ENCODE measurements at places on chromosomes 12 and 14.
A peak's percentile ranks its signal among the peaks of the same experiment; 100 is the strongest.

GRCh38 chr14:30600922-30601918 is 20.9 kb upstream of the SCFD1 start:
- no peak for DNase-seq

- no peak for DNase-seq
These were observed 19.5 kb downstream of the PITPNM2 start for GRCh38 chr12:123131291-123131832.

GRCh38 chr14:31162910-31163649 is 44.5 kb downstream of the HECTD1 start:
- DNase-seq, result no peak

GRCh38 chr14:55583942-55584468 is 4.0 kb downstream of the KTN1 start:
- no peak for DNase-seq

- peak; percentile 21 for DNase-seq
These were observed 314.5 kb downstream of the ALG10 start for GRCh38 chr12:34336619-34337465.

DNA sequence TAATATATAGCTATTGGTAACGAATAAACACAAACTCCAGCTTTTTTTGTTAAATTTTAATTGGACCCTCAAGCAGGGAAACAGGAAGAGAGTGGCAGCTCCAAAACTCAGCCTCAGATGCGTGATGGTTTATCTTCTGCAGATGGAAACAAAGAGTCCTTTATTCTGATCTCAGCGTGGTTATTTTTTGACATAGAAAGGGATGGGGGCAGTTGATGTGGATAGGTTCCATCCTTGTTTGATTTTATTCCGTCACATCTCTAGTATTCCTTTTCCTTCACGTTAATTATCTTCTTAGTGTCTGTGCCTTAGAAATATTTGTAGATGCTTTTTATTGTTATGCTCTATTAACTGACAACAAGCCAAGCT is 447.6 kb upstream of the SEL1L start:
- DNase-seq, result no peak

DNA sequence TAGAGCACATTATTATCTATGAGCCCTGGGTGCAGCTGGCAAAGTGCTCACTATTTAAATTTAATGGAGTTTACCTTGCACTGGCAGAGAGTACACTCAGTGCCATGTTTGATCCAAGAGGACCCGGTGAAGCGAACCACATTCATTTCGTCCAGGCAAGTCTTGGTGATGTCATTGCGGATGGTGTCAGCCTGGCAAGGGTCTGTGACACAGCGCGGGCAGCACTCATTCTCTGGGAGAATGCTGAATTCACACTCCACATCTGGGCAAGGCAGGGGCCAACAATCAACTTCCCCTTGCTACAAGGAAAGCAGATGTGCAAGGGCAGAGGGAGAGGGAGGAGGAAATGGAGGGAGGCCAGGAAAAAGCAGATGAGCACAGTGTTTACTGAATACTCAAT is 356.2 kb downstream of the NELL2 start:
- DNase-seq, result no peak

- no peak for DNase-seq
These were observed 93.4 kb downstream of the TSPAN9 start for GRCh38 chr12:3170423-3171194.

- no peak for DNase-seq
These were observed 30.0 kb upstream of the PTPRB start for GRCh38 chr12:70667253-70667652.

- DNase-seq, result no peak
These were observed 19.7 kb downstream of the SLC41A2 start for GRCh38 chr12:104938371-104938770.

DNA sequence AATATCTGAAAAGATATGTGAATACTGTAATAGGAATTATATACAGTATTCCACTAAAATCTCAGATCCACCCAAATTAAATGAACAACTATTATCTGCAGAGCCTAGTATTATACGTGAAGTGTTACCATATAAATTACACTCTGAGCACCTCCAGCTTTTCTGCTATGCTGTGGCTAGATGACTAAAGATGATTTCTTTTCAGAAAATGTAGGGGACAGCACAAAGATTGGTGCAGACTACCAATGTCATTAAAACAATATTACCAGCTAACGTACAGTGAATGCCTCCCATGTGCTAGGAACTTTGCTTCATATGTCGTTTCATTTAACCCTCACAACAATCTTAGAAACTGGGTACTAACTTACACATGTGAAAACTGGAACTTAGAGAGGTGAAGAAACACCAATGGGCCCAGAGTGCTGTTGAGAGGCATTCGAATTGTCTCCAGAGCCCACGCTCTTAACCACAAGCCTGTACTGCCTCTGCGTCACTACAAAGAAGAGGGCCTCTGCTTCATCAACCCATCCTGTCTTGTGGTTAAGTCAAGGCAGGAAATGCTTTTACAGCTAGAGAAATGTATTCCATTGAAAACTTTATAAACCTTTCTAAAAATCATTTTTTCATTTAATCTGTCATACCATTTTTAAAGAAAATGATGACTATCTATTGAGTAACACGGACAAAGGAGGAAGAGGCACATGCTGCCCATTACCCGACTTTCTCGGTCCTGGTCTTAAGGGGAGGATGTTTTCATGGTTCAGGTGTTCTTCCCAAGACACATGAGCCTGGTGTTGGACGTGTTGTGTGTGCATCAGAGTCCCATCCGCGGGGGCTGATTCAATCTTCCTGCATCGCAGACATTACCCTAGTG is 1.3 kb downstream of the GPR65 start:
- no peak for DNase-seq

DNA sequence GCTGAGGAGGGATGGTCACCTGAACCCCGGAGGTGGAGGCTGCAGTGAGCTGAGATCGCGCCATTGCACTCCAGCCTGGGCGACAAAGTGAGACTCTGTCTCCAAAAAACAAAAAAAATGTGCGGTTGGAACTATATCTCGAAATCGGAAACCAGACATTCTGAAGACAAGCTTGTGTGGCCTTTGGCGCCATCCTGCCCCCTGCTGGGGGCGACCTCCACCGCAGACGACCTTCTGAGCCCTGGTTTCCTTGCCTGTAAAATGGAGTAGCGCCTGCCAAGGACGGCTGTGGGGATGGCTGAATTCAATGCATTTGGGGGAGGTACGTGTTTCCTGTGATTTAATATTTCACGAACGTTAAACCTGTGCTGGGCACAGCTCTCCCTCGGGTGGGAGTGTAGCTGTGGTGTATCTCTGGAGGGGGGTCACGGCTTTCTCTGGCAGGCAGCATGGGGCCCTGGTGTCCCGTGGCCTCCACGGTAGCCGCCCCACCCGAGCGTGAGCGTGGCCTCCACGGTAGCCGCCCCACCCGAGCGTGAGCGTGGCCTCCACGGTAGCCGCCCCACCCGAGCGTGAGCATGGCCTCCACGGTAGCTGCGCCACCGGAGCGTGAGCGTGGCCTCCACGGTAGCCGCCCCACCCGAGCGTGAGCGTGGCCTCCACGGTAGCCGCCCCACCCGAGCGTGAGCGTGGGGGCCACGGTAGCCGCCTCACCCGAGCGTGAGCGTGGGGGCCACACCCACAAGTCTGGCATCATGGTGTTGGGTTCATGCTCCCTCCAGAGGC is 55.3 kb downstream of the LRCOL1 start:
- DNase-seq, result peak; percentile 62

DNA sequence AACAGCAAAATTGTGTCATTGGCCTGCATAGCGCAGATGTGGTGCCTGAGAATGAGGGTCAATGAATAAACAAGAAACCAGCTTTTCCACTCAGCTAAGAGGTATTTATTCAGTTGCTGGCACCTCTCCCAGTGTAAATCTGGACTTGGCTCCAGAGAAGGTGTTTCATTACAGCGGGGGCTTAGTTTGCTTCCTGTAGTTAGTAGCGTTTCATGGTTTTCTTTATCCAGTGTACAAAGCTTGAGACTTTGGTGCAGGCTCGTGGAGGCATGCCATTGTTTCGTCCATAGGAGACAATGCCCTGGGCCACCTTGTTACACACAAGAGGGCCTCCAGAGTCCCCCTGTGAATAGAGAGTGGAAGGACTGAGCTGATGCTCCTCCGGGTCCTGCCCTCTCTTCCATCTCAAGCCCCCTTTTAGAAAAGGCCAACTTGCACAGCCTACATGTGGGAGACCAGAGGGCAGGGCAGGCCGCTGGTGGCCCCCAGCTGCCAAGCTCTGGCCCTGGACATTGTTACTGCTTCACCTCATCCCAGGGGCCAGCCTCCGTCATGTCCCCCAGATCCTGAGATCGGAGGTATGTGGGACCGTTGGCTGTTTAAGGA is 3.0 kb downstream of the GZMB start:
- DNase-seq, result no peak

GRCh38 chr12:107229827-107230226 is 136.5 kb upstream of the CRY1 start:
- DNase-seq, result no peak

DNA sequence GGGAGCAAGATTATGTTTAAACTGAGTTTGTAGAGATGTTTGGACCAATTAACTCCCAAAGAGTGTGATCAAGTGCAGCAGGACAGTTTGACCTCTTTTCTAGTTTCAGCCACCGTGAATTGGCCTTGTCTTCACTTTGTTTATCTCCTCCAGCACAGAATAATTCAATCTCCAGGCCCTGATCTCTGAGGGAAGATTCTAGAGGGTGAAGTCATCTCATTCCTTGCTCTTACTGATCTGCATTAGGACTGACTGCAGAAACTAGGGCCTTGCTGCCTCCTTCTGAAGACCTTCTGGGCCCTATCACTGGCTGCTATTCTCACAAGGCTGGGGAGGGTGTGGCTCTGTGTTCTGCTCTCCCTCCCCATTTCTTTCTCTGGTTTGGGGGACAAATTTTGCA is 29.4 kb downstream of the C12orf75 start:
- no peak for DNase-seq

DNA sequence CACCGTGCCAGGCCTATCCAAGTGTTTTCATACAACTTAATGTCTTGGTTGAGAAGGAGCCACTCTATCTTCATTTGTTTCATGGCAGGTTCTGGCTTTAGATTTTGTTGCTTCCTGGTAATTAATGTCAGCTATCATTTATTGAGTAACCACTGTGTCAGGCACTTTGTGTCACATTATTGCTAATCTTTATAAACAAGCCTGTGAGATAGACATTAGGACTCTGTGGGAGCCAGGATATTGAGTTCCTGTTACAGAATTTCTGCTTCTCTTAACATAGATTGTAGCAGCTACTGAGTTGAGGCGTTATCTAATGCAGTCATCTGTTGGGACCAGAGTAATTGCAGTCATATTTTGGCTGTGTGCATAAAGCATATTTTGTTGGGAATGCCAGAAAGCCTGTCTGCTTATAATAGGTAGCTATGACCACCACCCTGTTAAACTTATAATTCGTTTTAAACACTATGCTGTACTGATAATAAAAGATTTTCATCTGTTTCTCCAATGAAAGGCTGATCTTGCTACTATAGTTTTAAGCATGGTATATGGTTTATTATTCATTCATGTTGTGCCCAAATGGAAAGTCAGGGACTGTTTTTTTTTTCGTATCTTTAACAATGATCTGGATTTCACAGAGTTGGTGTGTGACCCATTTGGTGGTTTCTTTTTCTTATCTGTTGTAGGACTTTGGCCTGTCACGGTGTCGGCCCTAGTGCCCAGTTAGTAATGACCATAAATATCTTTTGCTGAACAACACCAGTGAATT is 432.6 kb downstream of the PCNX1 start:
- no peak for DNase-seq

DNA sequence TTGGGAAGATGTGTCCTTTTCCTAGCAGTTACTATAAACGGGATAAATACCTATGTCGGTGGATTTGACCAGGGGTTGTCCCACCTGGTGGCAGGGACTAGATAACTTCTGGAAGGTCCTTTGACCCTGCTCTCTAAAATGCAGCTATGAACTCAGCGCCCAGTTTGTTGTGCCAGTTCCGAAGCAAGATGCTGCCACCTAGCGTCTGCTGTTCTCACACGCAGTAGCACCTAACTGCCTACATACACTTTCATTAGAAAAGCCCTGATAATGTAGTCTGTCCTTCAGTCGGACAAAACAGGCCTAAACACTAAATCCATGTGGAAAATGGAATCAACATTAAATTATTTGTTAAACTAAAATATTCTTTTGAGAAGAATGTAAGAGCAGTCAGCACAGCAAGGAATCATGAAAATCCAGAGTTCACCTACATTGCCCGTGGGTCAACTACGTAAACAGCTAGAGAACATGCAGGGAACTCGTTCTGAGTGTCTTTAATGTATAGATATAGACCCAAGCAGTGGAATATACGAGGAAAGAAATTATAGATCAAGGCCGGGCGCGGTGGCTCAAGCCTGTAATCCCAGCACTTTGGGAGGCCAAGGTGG is 51.1 kb upstream of the CRACR2A start:
- peak; percentile 71 for DNase-seq

GRCh38 chr12:100254876-100255275 is 12.0 kb downstream of the DEPDC4 start:
- no peak for DNase-seq

GRCh38 chr14:36654794-36655381 is 6.8 kb upstream of the PAX9 start:
- no peak for DNase-seq

GRCh38 chr12:104667139-104667538 is 210.4 kb downstream of the CHST11 start:
- no peak for DNase-seq

- DNase-seq, result no peak
These were observed 10.1 kb downstream of the LTB4R start for GRCh38 chr14:24321212-24321975.

GRCh38 chr12:112161711-112162110 is 36.4 kb downstream of the TRAFD1 start:
- DNase-seq, result no peak

DNA sequence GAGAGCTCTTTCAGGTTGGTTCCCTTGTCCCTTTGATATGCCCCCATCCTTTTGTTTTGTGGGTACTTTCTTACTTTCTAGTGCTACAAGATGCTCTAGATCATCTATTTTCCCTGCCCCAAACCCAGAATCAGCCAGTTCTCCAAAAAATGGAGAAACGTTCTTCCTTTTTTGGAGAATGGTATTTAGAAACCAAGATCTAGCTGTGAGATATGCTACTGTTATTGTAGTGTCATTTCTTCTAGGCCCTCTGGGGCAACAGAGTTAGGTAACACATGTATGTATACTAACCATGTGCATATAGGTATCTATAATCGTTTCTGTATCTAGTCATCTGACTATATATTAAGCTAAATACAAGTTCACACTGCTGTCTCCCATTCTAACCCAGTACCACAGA is 6.9 kb upstream of the IGFBP6 start:
- no peak for DNase-seq

GRCh38 chr12:96503976-96504375 is 14.6 kb downstream of the CFAP54 start:
- no peak for DNase-seq

GRCh38 chr14:92460916-92461579 is 52.5 kb upstream of the RIN3 start:
- no peak for DNase-seq

All from HEK293T (cell line).